RPMI7951 (cell line): ENCODE measurements at places on chromosomes 5 and 9.

- DNase-seq: peak; percentile 56
These were observed 48.8 kb downstream of the GRAMD2B start for GRCh38 chr5:126471875-126472537.

GRCh38 chr5:14229181-14229580 lies 86.0 kb downstream of the TRIO start:
- DNase-seq: no peak

DNA sequence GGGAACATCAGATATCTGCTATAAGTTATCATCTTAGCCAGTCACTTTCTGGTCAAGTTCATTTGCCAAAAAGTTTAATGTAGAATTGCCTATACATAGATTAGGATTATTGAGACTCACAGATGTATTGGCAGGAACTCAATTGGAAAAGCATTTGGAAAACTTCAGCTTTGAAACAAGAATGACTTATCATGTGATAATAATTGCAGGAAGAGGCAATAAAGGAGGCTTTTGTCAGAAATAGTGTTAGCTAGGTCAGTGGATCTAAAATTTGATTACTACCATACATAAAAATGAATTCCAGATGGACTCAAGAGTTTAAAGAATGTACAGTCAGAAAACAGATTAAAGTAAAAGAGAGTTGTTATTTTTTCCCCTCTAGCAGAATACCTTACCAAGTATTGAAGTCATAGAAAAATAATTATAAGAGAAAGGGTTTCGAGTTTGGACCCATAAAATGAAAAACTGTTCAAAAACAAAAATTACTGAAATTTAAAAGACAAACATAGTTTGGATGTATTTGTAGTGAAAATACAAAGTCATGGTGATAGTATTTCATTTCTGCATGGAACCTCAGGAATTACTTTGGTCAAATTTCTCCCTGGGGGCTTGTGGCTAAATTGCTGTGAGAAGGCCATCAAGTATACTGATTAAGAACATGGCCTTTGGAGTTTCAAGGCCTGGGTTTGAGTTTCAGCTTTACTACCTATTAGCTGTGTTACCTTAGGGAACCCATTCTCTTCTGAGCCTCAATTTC lies 159.9 kb downstream of the TMEM38B start:
- peak; percentile 4 for DNase-seq

DNA sequence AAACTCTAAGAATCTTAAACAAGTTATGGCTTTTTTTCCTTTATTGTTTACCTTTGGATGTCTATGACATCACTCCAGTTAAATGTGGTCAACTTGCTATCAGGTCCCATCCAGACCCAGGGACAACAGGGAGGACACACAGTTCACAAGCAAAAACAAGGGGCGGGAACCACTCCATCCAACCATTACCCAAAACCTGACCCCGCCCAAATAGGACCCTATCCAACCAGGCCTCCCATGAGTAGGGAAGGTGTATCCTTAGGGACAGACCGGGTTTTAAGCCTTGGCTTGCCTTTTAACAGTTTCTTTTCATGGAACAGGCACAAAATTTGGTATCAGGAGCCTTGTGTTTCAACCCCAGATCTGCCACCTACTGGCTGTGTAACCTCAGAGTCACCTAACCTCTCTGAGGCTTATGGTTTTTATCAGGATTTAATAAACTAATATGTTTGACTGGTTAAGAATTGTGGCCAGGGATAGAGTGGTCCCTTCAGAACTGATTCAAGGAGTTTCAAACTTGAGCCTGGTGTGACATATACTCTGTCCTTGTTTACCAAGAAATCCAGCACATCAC lies 127.7 kb upstream of the RAD23B start:
- DNase-seq: no peak

DNA sequence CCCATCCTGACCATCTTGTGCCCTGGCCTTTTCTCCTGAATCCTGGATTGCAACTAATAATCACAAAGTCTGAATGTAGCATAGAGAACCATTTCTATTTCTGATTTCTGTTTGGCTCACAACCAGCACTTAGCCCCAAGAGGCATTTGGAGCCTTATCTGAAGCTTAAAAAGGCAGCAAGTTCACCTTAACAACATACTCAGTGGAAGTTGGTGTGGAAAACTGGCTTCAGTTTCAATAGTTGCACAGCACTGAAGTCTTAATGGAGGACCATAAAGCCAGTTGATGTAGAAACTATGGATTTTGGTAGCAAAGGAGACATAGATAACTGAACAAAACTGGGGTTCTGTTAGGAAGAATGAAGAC lies 574.1 kb downstream of the PSAT1 start:
- no peak for DNase-seq

GRCh38 chr9:98821831-98822230 lies 14.4 kb downstream of the GALNT12 start:
- no peak for DNase-seq

GRCh38 chr9:124758061-124758460 lies 13.1 kb downstream of the NR6A1 start:
- DNase-seq: no peak

DNA sequence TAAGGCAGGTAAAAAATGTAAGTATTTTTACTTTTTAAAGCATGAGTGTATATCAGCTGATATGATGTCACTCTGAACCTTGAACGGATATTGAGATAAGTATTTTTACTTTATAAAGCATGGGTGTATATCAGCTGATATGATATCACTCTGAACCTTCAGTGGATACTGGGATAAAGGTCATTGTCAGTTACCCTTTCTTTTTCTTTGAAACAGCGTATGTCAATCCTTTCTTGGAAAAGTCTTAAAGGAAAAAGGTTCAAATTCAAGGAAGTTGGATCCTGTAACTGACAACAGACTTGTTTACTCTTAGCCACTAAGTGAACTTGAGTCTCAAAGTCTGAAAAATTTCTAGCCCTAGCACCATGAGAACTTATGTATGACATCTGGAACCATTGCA lies 61.7 kb upstream of the IFNK start:
- no peak for DNase-seq

DNA sequence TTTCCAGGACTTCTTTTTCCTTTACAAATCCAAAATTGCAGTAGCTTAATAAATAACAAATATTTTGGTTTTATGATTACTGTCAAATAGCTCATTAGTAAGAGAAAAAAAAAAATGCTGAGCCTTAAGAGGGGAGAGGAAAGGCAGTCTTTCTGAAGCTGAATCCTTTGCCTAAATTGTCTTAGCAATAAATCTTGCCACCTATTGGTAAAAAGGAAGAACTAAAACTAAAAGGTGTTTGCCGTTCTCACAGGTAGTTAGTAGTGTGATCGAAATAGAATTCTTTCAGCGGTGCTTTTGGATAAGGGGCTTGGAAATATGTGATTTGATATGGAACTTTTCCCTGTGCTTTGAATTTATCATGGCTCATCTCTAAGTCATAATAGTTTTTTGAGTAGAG lies 31.2 kb downstream of the PIK3R1 start:
- no peak for DNase-seq

DNA sequence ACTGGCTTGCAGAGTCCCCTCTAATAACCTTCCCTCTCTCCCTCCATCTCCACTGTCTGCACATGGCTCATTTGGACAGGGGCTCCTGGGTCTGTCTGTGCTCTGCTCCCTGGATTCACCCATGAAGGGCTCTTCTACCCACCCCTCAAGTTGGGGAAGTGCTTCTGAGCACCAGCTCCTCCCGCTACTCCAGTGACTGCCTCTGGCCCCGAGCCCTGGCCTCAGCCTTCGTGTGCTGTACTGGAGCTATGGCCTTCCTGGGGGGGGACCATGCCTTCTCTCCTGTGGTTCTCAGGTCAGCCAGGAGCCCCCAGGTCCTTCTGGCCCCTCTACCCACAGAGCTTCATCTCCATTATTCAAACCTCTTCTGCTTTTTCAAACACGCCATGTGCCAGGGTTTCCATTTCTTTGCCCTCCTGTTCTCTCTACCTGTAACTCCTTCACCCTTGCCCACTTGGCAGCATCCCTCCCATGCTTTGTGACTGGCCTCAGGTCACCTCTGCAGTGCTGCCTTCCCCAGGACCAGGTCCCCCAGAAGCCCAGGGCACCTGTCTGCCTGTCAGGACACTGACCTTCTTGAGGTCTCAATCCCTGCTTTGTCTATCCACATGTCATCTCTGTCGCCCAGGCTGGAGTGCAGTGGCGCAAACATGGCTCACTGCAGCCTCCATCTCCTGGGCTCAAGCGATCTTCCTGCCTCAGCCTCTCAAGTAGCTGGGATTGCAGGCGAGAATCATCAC lies 9.5 kb downstream of the SH3PXD2B start:
- no peak for DNase-seq

DNA sequence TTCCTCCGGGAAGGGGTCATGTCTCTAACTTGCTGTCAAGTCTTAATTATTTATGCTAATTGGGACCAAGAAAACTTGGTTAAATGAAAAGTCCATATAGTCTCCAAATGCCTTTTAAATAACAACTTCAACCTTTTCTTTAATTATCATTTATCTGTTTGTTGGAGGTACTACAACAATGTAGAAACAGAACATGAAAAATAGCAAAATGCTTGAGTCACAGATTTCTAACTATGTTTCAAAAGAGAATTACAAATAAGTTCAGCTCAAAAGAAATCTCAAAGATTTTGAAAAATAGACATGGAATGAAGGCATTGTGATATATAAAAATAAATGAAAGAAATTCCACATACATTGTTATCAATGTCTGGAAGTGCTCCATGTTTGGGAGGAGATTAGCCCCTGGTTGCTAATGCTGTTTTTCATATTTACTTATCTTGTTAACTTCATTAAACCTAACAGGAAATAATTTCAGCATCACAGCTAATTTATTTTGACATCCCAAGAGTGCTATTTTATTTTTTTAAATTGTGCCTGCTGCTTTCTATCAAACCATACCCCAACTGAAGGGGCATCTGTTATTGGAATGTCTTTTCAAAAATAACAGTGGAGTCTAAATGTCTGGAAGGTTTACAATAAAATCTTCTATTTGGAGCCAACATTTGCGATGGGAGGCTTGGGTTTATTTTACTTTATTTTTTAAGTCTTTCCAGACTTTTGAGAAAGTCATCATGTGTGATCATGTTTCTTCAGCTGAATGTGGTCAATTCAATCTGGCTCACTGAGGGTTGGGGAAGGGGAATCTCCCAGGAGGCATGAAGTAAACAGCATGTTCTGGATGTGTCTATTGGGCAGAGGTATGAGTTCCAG lies 53.1 kb upstream of the ANKRD55 start:
- DNase-seq: no peak

DNA sequence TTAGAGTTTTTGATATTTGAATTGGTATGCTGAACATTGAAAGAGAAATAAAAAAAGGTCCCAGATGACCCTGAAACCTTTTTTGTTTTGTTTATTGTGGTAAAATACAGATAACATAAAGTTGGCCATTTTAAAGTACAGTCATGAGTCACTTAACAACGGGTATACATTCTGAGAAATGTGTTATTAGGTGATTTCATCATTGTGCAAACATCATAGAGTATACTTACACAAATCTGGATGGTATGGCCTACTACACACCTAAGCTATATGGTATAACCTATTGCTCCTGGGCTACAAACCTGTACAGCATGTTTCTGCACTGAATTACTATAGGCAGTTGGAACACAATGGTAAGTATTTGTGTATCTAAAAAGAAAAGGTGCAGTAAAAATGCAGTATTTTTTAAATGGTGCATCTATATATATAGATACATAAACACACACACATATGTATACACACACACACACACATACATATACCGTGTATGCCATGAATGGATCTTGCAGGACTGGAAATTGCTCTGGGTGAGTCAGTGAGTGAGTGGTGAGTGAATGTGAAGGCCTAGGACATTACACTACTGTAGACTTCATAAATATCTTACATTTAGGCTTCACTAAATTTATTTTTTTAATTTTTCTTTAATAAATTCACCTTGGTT lies 31.0 kb downstream of the TTC1 start:
- no peak for DNase-seq

- peak; percentile 11 for DNase-seq
These were observed 664.9 kb upstream of the WWC1 start for GRCh38 chr5:167626341-167627123.

DNA sequence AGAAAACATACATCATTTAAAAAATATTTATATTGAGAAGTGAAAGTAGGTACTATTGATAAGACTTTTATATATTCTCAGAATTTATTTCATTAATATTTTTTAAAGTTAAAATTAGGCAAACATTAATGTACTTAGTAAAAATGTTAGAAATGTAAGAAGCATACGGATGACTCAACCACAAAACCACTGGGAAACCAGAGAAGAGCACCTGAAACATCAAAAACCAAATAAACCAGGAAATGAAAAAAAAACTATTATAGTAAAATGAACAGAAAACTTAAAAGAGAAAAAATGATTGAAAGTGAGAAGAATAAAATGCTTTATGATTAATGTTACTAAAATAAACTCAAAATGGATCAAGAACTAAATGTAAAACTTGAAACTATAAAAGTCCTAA lies 233.2 kb upstream of the DAB2 start:
- no peak for DNase-seq
